ENCODE measurements at places on chromosomes 13 and 19. TPM values are rescaled to one million over a fixed set of nuclear protein-coding genes. Genes with fewer than 3 reads are reported as not detected.

The GFY gene
- not detected for total RNA-seq

The EDNRB gene
- total RNA-seq = 8.2 TPM

The C2CD4C gene
- not detected for total RNA-seq

The ATP4B gene
- total RNA-seq = not detected

The DACH1 gene
- total RNA-seq = 0.43 TPM

The FCHO1 gene
- 0.43 TPM for total RNA-seq

The FFAR1 gene
- total RNA-seq = not detected

The LCP1 gene
- total RNA-seq = 44.9 TPM

The LDLR gene
- 392 TPM for total RNA-seq

The ZNF222 gene
- total RNA-seq = 6.1 TPM

The ZNF541 gene
- under 0.01 TPM for total RNA-seq

The TEX29 gene
- not detected for total RNA-seq

The KLK3 gene
- not detected for total RNA-seq

The KIR3DL1 gene
- not detected for total RNA-seq

The C19orf73 gene
- total RNA-seq = 0.32 TPM

DNA sequence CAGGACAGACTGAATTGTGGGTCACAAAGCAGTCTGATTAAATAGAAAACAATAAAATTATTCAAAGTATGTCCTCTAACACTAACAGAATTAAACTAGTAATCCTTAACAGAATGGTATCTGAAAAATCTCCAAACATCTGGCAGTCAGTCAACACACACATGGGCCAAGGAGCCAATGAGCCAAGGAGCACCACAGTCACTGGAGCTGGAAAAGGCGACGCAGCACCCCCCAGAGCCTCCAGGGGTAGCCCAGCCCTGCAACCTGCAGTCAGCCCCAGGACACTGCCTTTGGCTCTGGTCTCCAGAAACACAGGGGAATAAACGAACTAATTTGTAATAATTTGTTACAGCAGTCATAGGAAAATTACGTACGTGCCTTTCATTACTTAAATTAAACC, 12.3 kb downstream of the TUBGCP3 start:
- DNase-seq = peak; percentile 47

GRCh38 chr13:98052412-98052811, 90.5 kb upstream of the FARP1 start:
- DNase-seq = no peak

DNA sequence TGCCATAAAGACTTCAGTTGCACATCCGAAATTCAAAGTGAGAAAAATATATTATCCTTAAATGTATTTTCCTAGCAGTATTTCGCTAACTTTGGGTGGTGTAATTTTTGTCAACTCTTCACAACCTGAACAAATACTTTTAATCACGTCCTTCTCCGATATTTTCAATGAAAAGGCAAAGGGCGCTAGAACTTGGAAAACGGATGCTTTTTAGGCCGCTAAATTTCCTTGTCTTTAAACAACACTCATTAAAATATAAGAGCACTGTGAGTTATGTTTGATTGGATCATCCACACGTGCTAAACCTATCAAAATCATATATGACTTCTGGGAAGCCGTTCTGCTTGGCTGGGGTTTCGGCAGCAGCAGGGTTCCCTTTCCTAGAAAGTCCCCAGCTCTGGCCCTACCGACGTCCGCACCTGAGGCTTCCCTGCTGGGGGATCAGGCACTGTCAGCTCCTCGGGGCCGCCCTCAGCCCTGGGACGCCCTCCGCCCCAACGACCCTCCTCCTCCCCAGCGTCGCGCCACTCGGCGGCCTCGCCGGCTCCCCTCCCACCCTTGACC, 462 bp upstream of the MPHOSPH8 start:
- no peak for DNase-seq

- peak; percentile 70 for DNase-seq
Observed at GRCh38 chr19:1232652-1233072, 5.1 kb downstream of the CBARP start.

DNA sequence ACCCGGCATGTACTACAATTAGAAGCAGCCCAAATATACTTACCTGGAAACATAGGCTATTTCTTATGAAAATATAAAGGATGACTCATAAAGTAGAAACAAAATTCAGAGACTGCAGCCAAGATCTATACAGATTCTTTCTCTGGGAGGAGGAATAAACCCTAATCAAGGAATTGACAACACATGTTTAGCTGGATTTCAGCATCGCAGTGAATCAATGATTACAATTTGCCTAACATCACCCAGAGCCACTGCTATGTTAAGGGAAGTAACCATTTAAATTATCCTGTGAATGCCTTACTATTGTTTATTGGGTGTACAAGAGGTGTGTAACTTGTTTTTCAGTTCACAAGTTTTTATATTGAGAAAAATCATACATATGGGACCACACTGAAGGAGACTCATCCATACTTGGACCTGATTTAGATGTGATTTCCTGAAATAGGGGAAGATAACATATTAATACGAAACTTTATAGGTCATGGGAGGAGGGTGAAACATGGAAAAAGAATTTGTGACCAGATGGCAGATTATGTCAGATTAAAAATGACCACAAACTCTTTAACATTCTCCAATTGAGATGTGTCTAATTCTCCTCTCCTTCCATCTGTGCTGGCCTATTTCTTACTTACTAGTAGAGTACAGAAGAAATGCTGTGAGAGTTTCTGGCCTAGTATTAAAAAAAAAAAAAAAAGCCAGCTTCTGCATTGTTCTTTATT, 1168.4 kb downstream of the SLITRK1 start:
- DNase-seq = no peak

- no peak for DNase-seq
Observed at GRCh38 chr19:7848779-7849457, 18.9 kb downstream of the EVI5L start.

- DNase-seq = no peak
Observed at GRCh38 chr19:10143681-10144080, 24.0 kb upstream of the EIF3G start.

GRCh38 chr13:60707878-60708277, 310.9 kb downstream of the TDRD3 start:
- DNase-seq = no peak

- DNase-seq = no peak
Observed at GRCh38 chr19:31894451-31894850, 451.0 kb upstream of the ZNF507 start.

GRCh38 chr13:110359840-110360301, 52.8 kb downstream of the COL4A2 start:
- DNase-seq = peak; percentile 89

GRCh38 chr13:22074403-22074802, 403.5 kb downstream of the FGF9 start:
- DNase-seq = no peak

DNA sequence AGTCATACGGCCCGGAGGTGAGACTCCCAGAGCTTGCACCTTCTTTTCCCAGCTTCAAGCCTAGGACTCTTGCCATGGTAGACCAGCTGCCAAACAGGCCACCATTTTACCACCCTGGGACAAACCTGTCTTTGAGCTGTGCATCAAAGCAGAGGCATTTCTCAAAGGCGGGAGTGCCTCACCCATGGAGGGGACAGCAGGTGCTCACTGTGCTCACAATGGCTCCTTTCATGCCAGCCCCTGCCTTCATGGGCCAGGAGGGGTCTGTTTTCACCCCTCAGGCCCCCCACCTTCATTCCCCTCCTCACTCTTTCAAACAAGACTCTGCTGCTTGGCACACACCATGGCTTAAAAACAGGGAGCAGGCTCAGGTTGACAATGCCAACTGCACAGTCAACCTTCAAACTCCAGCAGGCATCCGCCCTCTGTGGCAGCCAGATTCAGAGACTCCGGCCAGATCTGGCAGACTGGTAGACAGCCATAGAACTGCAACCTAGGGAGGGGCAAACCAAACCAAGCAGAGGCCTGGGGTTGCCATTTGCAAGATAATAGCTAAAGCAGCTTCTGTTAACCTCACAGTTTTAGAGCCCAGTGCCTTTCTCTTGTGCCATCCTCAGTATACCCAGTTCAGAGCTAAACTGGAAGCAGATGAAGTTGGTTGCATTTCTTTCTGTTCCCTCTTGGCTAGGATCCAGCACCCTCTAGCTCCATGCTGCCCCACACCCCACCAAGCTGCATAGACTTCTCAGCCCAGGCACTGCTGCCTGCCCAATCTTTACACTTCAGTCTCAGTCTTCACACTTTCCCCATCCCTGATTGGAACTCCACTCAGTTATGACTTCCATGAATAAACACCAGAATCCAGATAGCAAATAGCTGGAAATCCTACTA, 93.9 kb upstream of the SPATA13 start:
- DNase-seq = no peak

DNA sequence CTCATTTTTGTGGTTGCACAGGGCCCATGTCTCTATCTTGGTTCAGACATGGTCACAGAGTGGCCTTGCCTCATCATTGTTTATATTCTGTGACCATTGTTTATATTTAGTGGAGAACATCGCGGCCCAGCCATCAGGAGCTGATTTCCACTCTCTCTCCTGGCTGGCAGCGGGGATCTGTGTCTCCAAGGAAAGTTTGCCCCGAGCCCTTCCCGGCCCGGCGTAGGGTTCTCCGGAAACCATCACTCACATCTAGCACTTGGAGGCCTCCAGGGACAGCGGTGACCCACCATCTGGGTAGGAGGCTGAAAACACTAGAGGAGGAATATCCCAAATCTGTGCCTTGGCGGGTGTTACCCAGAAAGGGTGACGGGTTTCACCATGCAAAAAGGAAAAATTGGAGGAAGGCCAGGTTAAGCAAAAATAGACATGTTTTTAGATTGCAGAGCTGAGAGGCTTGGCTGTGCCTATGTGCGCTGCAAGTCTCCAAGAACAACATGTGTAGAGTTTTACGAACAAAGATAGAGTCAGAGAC, 726 bp upstream of the ZNF358 start:
- peak; percentile 90 for DNase-seq

DNA sequence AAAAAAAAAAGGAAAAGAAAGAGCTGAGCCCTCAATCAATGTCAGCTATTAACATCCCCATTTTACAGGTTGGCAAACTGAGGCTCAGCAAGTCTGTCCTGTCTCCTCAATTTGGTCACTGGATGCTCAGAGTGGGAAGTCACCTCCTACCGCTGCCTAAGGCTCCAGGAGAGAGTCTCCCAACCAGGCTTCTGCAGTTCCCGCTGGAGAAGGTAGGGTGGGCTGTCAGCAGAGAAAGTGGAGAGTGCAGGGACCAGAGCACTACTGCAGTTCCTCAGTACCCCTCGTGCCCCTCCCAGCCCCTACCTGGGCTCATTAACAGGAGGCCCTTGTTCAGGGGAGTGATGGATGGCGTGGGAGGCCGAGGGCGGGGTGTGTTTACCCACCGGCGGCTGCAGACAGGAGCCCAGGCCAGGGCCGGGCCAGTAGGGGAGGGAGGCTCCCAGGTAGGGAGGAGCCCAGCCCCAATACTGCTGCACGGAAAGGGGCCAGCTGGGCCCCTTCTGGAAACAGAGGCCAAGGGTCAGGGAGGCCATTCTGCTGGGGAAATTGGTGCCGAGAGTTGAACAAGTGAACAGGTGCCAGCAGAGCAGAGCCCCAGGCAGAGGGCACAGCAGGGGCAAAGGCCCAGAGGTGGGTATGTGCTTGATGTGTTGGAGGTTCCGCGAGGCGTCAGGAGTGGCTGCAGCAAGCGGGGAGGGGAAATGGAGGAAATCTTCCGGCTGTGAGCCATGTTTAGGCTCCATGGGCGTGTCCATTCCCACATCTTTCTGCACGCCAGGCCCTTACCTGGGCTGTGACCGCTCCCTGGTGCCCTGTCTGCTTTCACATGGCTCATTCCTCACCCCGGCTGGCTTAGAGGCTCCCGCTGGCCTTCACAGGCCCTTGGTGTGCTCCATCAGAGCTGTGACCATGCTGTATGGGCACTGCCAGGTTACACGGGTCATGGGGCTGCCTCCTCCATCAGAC, 7.6 kb upstream of the COMP start:
- DNase-seq = no peak

DNA sequence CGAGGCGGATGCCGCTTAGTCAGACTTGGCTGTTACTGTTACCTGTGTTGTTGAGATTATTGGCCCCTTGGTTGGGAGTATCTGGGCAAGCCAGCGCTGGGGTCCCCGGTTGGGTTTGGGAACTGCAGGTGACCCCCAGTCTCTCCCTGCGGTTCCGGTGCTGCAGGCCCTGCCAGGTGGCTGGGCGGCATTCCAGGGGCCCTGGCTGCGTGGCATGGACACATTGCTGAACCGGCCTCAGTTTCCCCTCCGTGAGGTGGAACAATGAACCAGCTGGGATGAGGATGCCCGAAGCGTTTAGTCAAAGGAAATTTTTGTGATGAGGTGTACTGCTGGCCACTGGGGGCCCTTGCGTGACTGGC, 538 bp downstream of the B3GNT3 start:
- DNase-seq = no peak

- no peak for DNase-seq
Observed at GRCh38 chr13:21853779-21854178, 182.9 kb downstream of the FGF9 start.

DNA sequence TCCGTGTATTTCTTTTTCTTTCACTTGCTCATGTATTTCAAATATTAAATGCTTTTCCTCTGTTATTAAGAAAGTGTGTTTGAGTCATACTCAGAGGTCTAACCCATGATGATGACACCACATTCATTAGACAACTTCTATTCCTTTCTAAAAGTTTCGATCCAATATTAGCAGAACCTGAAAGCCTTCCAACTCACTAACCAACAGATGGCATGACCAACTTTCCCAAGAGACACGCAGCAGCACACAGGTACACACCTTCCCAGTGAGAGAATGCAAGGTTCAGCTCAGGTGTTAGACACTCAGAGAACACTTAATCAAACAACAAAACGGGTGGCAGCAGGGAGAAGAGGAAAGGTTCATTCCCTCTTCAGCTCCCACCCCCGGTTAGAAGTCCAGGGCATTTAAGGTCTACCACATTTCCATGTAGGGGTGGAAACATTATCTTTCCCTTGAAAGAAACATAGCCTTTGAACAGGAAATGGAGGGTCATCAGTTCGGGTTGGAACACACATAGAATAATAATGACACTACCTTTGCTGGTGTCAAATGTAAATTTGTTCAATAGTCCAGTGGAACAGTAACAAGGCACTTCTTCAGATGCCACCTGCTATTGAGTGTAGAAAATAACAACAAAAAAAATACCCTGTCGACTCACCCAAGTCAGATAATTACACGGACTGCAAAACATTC, 404.2 kb downstream of the COG6 start:
- peak; percentile 52 for DNase-seq

DNA sequence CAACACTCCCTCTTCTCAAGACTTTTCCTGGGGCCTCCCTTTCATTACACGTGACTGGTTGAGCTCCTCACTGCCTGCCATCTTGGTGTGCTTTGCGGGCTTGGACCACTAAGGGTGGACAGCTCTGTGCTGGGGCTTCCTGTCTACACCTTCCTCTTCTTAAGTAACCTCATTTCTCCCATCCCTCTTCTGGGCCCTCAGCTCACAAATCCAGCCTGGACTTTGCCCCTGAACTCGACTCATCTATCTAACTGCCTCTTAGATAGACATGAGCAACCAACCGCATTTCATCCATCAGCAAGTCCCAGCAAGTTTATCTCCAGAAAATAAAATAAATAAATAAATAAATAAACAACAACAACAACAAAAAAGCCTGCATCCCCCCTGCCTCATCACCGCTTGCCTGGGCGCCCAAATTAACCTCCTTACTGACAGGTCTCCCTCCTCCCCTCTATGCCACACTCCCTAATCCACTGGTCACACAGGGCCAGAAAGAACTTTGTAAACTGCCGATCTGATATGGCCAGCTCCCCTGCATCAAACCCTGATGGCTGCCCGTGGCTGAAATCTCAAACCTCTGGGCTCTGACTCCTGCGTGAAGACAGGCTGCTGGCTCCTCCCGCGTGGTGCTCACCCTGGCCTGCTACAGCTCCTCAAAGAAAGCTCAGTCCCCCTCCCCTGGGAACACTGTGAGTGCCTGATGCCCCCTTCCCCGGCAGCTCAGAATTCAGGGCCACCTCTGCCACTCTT, 7.8 kb downstream of the ISOC2 start:
- DNase-seq = no peak

GRCh38 chr19:50340331-50340730, 11.2 kb upstream of the KCNC3 start:
- no peak for DNase-seq

Measured in fibroblast of villous mesenchyme (primary cell).